ENCODE measurements at places on chromosomes 4 and X. TPM values are rescaled to one million over a fixed set of nuclear protein-coding genes. Genes with fewer than 3 reads are reported as not detected.
A peak's percentile ranks its signal among the peaks of the same experiment; 100 is the strongest.

GRCh38 chr4:7719354-7720174 is 220.1 kb downstream of the AFAP1 start:
- H3K27me3 ChIP-seq = peaks cover 7% of the 10 kb centered on the region
- peak; percentile 71 for DNase-seq
- no peak overlapping the region for H3K4me3 ChIP-seq
- H3K36me3 ChIP-seq = no peaks in the 10 kb centered on the region
- H3K4me1 ChIP-seq = peaks cover 7% of the 10 kb centered on the region

The ETFDH gene
- total RNA-seq = 22.2 TPM

DNA sequence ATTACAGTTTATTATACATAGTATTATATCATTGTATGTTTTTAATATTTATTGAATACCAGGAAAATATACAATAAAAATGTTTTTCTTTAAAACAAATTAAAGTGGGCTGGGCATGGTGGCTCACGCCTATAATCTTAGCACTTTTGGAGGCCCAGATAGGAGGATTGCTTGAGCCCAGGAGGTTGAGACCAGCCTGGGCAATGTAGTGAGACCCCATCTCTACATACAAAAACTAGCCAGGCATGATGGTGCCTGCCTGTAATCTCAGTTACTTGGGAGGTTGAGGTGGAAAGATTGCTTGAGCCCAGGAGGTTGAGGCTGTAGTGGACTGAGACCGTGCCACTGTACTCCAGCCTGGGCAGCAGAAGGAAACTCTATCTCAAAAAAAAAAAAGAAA is 38.3 kb upstream of the PDS5A start:
- DNase-seq = no peak
- H3K4me1 ChIP-seq = no peaks in the 10 kb centered on the region
- H3K4me3 ChIP-seq = no peak overlapping the region
- no peaks in the 10 kb centered on the region for H3K27me3 ChIP-seq
- no peak overlapping the region for H3K27ac ChIP-seq
- H3K36me3 ChIP-seq = no peaks in the 10 kb centered on the region

The CNKSR2 gene
- 1.8 TPM for total RNA-seq

The EFHC2 gene
- 8.9 TPM for total RNA-seq

DNA sequence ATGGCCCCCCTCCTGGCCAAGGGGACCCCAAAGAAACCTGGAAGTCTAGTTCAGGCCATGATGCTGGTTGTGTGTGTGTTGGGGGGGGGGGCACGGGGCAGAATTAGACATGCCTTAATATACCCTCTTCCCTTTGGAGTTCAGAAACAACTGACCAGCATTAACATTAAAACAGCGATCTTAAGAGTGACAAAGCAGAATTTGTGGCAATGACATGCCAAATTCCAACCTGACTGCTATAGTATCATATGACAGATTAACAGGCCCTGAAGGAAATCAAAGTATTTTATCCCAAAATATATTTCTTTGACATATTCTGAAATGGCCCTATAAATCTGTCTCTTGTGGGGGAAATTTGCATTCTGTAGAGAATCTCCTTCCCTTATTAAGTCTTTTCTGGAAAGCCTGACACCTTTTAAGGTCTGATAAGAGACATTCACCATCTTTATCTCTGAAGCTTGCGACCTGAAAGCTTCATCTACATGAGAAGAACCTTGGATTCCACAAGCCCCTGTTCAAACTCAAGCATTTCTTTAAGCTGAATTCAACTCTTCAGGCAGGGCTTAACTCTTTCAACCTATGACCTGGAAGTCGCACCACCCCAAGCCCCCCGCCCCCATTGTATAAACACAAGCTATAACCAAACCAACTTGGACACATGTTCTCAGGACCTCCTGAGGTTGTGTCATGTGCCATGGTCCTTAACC is 40.2 kb downstream of the ABCB7 start:
- no peaks in the 10 kb centered on the region for H3K4me1 ChIP-seq
- H3K36me3 ChIP-seq = no peaks in the 10 kb centered on the region
- H3K4me3 ChIP-seq = no peak overlapping the region
- H3K27ac ChIP-seq = no peak overlapping the region
- H3K27me3 ChIP-seq = no peaks in the 10 kb centered on the region

DNA sequence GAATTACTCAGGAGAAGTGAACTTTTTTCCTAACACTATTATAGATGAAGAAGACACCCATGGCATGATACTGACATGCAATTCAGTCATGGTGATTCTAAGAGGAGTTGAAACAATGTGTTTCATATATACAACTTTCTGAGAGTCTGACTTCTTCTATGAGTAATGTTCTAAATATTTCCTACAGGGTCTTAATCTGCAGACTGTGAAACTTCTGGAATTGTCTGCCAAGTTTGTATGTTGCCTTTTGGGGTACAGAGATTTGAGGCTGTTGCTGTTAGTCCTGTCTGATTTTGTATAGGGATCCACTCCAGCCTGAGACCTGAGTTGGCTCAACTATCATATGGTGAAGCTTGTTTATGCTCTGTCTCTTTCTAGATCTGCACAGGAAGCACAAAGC is 160.6 kb upstream of the GATB start:
- no peak for DNase-seq
- no peak overlapping the region for H3K27ac ChIP-seq
- H3K4me3 ChIP-seq = no peak overlapping the region
- H3K4me1 ChIP-seq = no peaks in the 10 kb centered on the region

GRCh38 chr4:127698789-127699200 is 31.4 kb upstream of the SLC25A31 start:
- H3K4me3 ChIP-seq = no peak overlapping the region
- H3K27me3 ChIP-seq = no peaks in the 10 kb centered on the region
- H3K36me3 ChIP-seq = no peaks in the 10 kb centered on the region

The PROM1 gene
- not detected for total RNA-seq

The HSFX2 gene
- total RNA-seq = 0.70 TPM

GRCh38 chr4:169861593-169861992 is 103.8 kb upstream of the HPF1 start:
- no peak for DNase-seq
- no peaks in the 10 kb centered on the region for H3K4me1 ChIP-seq
- H3K27ac ChIP-seq = no peak overlapping the region
- H3K4me3 ChIP-seq = no peak overlapping the region
- no peaks in the 10 kb centered on the region for H3K27me3 ChIP-seq

DNA sequence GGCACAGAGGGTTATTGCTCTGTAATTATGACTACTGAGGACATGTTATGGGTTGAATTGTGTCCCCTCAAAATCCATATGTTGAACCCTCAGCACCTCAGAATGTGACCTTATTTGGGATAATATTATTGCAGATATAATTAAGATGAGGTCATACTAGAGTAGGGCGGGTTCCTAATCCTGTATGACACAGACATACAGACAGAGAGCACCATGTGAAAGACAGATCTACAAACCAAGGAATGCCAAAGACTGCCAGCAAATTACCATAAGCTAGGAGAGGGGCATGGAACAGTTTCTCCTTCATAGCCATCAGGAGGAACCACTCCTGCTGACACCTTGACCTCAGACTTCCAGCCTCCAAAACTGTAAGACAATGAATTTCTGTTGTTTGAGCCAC is 115.2 kb upstream of the OTUD4 start:
- no peaks in the 10 kb centered on the region for H3K4me1 ChIP-seq
- no peak for DNase-seq
- H3K4me3 ChIP-seq = no peak overlapping the region
- H3K27ac ChIP-seq = no peak overlapping the region
- no peaks in the 10 kb centered on the region for H3K27me3 ChIP-seq

- no peaks in the 10 kb centered on the region for H3K4me1 ChIP-seq
- H3K27ac ChIP-seq = no peak overlapping the region
- no peaks in the 10 kb centered on the region for H3K27me3 ChIP-seq
- H3K4me3 ChIP-seq = no peak overlapping the region
- no peaks in the 10 kb centered on the region for H3K36me3 ChIP-seq
Observed at GRCh38 chrX:130805903-130806302, 97.1 kb downstream of the ENOX2 start.

DNA sequence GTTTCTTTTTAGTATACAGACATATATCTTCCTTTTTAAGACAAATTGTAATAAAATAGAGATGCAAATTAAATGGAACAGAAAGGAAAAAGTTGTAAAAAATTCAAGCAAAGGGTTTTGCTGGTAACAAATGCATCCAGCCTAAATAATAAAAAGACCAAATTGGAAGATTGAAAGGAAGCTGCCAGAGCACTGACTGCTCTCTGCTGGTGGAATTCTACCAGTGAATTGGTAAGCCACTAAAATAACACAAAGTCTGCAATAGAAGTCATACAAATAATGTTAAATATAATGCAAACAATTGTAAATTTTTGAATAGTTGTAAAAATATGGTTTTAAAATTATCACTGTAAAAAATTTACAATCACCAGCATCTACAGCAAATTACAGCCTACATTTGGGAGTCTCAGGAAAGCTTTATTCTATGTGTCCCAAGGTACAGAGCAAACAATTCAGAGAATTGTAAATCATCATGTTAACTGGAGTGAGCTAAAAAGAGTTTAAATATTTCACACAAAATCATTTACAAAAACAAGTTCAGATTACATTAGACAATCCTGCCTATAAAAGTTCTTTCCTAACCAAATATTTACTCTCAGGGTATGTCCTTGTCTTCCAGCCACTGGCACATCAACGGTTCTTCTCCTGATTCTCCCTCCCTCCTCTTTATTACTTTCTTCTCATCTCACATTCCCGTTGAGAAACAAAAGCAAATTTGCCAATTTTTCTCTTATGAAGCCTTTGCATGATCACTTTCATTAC is 1322.5 kb downstream of the PCDH7 start:
- no peak overlapping the region for H3K4me3 ChIP-seq
- no peak overlapping the region for H3K27ac ChIP-seq
- no peaks in the 10 kb centered on the region for H3K36me3 ChIP-seq
- no peak for DNase-seq
- H3K4me1 ChIP-seq = no peaks in the 10 kb centered on the region

DNA sequence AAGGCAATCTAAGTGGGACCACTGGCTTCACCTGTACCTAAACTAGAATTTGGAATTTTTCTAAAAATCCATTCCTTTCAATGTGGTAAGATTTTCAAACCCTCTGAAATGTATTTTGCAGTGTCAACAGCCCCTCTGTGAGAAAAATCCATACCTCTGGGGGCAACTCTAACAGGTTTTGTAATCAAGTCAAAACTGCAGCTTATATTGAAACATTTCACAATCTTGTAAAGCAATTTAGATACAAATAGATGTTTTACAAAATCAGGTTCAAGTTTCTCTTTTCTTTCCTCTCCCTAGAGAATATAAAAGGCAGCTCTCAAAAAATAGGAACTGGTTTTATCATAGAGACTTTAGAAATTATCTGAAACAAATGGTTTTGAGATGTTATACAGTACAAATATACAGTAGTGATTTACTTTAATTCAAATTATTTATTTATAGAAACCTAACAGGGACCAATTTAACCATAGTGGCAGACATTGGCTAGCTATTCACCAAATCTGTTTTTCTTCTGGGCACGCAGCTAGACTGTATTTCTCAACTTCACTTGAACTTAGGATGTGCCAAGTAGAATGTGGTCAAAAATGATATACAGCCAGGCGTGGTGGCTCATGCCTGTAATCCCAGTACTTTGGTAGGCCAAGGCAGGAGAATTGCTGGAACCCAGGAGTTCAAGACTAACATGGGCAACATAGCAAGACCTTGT is 36.3 kb upstream of the SPINK2 start:
- H3K36me3 ChIP-seq = no peaks in the 10 kb centered on the region
- no peak overlapping the region for H3K4me3 ChIP-seq
- DNase-seq = no peak
- no peak overlapping the region for H3K27ac ChIP-seq
- peaks cover 4% of the 10 kb centered on the region for H3K4me1 ChIP-seq
- no peaks in the 10 kb centered on the region for H3K27me3 ChIP-seq

The ADGRG4 gene
- total RNA-seq = not detected

DNA sequence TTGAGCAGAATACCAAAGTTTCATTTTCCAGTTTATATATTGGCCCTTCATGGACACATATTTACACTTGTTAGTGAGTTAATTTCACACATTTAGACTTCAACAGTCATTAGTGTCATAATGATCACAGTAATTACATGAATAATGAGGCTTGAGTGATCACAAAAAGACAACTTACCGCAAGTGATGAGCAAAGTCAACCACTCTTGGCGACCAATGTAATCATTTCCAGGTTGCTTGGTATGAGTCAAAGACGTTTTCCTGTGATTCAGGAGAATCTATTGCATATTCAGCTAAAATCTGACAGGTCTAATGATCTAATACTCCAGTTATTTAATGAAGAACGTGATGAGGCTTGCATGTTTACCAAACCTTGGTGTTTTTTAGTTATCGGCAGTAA is 407.9 kb upstream of the TENM3 start:
- no peak overlapping the region for H3K27ac ChIP-seq
- H3K4me3 ChIP-seq = no peak overlapping the region
- no peaks in the 10 kb centered on the region for H3K36me3 ChIP-seq
- H3K27me3 ChIP-seq = no peaks in the 10 kb centered on the region

GRCh38 chrX:128992107-128992971 is 531.0 kb downstream of the SMARCA1 start:
- DNase-seq = no peak
- H3K27ac ChIP-seq = no peak overlapping the region
- no peaks in the 10 kb centered on the region for H3K36me3 ChIP-seq
- H3K4me3 ChIP-seq = no peak overlapping the region

- no peak overlapping the region for H3K4me3 ChIP-seq
- H3K36me3 ChIP-seq = no peaks in the 10 kb centered on the region
- no peak overlapping the region for H3K27ac ChIP-seq
- H3K4me1 ChIP-seq = peaks cover 11% of the 10 kb centered on the region
- peaks cover 26% of the 10 kb centered on the region for H3K27me3 ChIP-seq
Observed at GRCh38 chr4:76691807-76692582, 205.9 kb downstream of the SOWAHB start.

The MED28 gene
- total RNA-seq = 63.3 TPM

The FGD1 gene
- total RNA-seq = not detected

- no peak for DNase-seq
- H3K27me3 ChIP-seq = no peaks in the 10 kb centered on the region
- no peak overlapping the region for H3K27ac ChIP-seq
- no peaks in the 10 kb centered on the region for H3K36me3 ChIP-seq
Observed at GRCh38 chrX:131477498-131477897, 66.4 kb upstream of the OR13H1 start.

The RS1 gene
- total RNA-seq = not detected

- no peak overlapping the region for H3K4me3 ChIP-seq
- no peaks in the 10 kb centered on the region for H3K4me1 ChIP-seq
- H3K27me3 ChIP-seq = no peaks in the 10 kb centered on the region
- no peaks in the 10 kb centered on the region for H3K36me3 ChIP-seq
Observed at GRCh38 chrX:133530960-133531359, 115.7 kb upstream of the GPC4 start.

DNA sequence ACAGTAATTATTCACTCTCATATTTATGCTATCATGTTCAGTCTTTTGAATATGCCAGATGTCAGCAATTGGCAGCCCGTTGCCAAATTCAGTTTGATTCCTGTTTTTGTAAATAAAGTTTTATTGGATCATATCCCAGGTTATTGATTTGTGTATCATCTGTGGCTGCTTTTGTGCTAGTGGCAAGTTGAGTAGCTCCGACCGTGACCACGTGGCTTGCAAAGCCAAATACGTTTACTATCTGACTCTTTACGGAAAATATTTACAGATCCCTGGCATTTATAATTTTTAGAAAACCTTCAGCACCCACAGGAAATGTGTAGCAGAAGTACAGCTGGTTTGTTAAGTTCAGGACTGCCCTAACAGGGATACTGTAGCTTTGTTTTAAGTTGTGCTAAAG is 67.4 kb downstream of the VCX2 start:
- no peak for DNase-seq
- no peaks in the 10 kb centered on the region for H3K4me1 ChIP-seq
- no peak overlapping the region for H3K27ac ChIP-seq
- H3K27me3 ChIP-seq = no peaks in the 10 kb centered on the region
- no peaks in the 10 kb centered on the region for H3K36me3 ChIP-seq
- no peak overlapping the region for H3K4me3 ChIP-seq

Measured in natural killer cell (primary cell).